Fibroblast of skin of right biceps (primary cell): ENCODE measurements at places on chromosomes 13 and 19.

DNA sequence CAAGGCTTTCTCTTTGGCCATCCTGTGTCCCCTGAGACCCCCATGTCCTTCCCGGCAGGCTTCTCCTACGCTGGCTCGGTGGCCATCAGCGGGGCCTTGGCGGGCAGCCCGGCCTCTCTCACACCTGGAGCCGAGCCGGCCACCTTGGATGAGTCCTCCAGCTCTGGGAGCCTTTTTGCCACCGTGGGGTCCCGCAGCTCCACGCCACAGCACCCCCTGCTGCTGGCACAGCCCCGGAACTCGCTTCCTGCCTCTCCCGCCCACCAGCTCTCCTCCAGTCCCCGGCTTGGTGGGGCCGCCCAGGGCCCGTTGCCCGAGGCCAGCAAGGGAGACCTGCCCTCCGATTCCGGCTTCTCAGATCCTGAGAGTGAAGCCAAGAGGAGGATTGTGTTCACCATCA is 14.2 kb downstream of the PLEKHJ1 start:
- DNase-seq: no peak

- no peak for DNase-seq
Measured at GRCh38 chr19:11942843-11943108, 17.9 kb downstream of the ZNF700 start.

GRCh38 chr13:24287748-24288287 is 21.6 kb upstream of the C1QTNF9 start:
- DNase-seq: no peak

- DNase-seq: no peak
Measured at GRCh38 chr13:95168191-95168590, 133.1 kb downstream of the ABCC4 start.

DNA sequence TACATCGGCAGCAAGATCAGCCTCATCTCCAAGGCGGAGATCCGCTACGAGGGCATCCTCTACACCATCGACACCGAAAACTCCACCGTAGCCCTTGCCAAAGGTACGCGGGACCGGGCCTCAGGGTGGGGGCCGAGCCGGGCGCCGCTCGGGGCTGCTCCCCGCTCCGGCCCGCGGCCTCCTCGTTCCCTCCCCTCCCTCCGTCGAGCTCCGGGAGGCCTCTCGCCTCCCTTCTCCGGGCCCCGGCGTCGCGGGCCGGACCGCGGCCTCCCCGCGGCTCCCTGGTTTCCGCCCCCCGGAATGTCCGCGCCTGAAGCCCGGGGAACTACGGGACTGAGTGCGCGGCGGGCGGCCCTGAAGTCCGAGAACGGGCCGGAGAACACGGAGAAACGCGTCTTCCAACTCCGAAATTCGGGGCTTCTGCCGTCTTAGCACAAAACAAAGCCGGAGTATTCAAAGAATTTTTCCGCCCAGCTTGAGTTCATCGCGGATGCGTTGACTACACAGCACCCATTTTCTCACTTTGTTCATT is 423 bp downstream of the LSM14A start:
- no peak for DNase-seq

DNA sequence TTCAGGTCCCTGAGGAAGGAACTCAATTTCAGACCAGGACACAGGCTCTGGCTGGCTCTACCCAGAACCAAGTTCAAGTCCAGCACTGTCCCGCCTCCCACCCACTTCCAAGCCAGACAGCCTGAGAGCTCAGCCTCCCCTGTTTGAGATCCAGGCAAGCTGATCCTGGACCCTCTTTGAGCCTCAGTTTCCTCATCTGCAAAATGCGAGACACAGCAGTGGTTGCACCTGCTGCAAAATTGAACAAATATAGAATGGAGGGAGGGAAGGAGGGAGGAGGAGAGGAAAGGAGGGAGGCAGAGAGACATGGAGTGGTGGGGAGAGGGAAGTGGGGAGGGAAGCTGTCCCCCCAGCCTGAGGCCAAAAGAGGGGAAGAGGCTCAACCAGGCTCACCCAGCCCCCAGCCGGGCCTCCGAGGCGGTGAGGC is 751 bp downstream of the TMEM221 start:
- DNase-seq: no peak

DNA sequence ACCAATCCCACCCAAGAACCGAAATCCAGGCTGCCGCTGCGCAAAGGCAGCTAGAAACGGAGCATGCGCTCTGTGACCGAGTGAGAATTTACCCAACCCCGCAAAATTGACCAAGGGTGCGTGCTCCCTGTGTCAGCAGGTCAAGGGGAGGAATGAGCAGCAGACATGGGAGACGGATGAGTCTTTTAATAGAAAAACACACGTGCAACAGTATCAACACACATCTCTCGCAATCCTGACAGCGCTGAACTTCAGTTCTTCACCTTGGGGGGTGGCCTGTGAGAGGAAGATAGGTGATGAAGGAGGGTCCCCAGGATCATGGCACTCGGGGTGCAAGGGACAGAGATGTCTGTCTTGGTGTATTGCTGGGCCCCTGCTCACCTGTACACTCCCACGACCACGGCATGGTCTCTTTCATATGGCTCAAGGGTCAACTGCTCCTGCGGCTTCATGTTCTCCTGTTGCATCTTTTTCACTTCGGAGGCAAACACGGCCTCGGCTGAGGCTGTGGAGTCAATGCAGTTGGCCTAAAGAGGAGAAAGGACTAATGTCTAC is 402 bp upstream of the DYRK1B start:
- DNase-seq: no peak

DNA sequence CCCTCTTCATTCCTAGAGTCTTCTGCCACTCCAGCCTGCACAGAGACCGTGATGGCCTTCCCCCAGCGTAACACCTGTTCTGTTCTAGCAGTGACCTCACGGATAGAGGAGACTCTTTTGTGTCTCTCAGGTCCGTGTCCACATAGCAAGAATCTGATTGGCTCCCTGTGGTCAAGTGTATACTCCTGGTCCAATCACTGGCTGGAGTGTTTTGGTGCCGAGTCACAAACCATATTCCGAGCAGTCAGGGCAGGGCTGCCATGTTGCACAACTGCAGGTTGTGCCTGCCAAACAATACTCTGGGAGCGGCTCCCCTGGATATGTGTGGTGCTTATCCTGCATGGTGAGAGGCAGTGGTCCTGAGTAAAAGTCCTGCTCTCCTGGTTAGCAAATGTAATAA is 402.4 kb downstream of the KCNRG start:
- no peak for DNase-seq

- no peak for DNase-seq
Measured at GRCh38 chr19:55492362-55492944, 4.2 kb downstream of the SSC5D start.

DNA sequence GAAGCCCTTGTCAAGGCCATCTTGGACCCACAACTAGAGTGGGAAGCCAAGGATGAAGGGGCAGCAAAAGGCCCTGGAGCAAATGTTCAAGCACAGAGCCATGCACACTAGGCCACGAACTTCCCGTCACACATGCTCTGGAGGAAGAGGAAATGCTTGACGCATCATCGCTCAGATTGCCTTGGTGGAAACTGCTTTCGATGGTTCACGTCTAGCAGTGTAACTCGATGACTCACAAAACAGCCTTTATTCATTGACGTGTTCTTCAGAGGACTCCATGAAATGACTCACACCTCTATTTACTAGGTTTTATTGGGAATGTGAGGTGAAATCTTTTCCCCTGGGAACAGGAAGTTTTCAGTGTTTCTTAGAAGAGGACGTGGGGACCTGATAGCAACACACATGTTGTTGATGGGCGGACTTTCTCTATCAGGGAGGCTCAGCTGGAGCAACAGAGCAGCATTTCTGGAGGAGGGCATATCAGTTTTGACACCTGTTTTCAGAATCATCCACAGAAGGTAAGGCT is 79.8 kb upstream of the FLT1 start:
- peak; percentile 98 for DNase-seq

GRCh38 chr13:31987535-31988170 is 43.9 kb upstream of the FRY start:
- DNase-seq: no peak

DNA sequence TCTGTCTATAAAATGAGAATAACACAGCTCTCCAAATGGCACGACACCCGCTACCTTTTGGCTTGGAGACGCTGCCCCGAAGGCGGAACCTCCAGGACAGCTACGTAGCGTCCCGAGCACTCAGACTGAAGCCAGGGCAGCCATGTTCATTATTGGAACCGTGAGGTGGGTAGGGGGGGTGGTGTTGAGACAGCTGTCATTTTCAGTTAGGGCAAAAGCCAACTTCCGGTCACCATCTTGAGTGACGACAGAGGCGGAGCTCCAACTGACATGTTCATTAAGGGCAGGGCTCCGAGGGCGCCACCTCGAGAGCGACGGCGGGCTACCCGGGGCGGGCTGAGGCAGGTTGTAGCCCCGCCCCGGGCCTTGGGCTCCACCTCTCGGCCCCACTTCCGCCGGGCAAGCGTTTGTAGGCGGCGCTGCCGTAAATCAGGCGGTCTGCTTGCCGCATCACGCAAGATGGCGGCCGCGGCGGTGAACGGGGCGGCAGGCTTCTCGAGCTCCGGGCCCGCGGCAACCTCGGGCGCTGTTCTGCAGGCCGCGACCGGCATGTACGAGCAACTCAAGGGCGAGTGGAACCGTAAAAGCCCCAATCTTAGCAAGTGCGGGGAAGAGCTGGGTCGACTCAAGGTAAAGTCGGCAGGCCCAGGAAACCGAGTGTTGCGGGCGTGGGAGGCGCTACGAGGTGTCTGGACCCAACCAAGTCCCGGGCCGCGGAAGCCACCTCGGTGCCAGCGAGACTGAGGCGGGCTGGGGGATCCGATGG is at the start of gene PSMD8:
Gene PSMD8, plus strand, starts transcription at position 240 of the 766 bp plus-strand sequence. Its CDS starts 31 bp downstream, at position 271.
- DNase-seq: peak; percentile 98

GRCh38 chr19:55358943-55359908 is 3.8 kb downstream of the GARIN5B start:
- no peak for DNase-seq

DNA sequence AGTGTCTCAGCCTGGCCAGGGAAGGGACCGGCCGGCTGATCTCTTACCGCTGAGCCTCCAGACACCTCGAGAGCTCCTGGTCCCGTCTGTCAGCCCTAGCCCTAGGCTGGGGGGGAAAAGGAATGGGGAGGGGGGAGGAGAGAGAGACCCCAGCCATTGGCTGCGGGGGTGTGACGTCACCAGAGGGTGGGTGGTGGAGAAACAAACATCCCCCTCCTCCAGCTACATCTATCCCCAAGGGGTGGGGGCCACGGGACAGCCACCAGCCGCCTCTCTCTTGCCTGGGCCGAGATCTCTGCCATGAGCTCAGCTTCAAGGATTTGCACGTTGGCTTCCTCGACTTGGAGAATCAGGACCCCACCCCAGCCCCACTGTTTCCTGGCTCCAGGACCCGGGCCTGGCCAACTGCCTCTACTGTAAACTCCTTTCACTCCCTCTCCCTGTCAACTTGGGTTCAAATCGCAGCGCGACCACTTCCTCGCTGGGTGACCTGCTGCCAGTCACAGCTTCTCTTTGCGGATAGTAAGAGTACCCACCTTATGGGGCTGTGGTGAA is at the start of gene PRX:
Gene PRX, minus strand, starts transcription at position 88 of the 555 bp plus-strand sequence. CDS start 5,446 bp downstream, outside the sequence.
- DNase-seq: no peak

GRCh38 chr13:49676581-49677298 is 14.5 kb downstream of the EBPL start:
- DNase-seq: no peak

DNA sequence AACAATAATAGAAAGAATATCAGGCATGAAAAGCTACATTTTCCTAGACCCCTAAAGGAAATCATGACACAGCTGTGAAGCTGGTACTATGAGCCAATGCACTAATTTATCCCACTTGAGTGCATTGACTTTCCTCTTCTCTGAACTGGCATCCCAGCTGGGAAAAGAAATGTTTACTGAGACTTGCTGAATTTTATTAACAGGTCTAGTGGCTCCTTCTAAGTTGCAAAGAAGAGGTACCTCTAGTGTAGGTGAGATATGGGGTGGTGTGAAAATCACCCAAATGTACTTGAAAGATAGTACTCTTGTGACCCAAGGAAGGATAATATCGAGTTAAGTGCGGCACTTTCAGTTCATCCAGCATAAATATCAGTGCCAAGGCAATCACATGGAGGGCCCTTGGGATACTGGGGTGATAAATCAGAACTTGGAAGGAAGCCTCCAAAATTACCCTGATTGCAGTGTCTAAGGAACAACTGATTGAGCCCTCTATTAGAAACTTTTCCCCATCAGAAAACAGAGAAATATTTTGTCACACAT is 369.2 kb downstream of the PCDH9 start:
- DNase-seq: no peak

DNA sequence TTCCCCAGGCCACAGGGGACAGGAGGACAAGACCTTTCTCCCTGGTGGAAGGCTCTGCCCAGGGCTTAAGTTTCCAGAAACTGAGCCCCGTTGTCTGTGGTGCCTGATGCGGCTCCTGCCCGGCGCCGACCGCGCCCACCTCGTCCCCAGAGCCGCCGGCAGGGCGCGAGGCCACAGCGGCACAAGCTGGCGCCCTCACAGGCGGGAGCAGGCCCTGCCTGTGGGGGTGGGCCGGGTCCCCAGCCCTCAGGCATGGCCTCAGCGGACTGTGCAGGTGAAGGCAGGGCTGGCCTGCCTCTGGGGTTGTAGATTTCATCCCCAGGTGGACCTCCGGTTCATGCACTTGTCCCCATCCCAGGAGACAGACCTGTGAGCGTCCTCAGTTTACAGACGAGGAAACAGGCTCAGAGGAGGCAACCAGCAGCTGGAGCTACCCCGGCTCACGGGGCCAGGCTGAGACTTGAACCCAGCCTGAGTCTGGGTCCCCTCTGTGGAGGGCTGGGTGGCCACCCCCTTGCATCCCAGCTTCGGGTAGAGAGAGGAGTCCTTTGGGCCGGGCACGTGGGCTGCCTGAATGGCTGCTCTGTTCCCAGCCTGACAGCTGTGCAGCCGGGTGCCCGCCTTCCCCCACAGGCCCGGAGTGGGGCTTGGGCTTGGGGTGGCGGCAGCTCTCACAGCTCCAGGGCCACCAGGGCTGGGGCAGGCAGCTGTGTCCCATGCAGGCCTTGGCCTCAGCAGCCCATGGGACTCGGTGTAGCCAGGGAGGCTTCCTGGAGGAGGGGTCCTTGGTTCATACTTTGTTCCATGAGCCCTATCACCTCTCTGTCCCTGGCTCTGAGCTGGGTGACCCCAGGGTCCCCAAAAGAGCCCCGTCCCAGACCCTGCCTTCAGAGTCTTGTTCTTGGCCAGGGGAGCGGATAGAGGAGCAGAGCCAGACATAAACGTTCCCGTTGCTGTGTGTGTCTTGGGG is 26.8 kb downstream of the PIAS4 start:
- DNase-seq: no peak

DNA sequence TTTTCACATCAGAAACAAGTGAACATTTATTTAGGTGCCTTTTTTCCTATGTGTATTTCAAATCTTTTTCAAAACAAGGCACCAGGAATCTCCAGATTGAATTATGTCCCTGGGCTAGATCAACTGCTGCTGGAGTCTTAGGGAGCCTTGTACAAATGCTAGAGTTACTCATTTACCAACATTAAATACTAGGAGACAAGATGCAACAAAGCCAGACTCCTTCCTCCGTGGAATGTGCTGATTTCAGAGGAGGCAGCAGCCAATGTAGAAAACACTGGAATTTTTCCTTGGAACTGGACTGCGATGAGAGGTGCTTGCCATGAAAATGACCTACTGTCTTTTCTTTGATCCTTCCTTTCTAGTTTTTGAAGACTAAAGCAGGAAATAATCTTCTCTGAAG is 1514.7 kb upstream of the MIR17HG start:
- no peak for DNase-seq
